ENCODE measurements at places on chromosomes 2 and 18.

DNA sequence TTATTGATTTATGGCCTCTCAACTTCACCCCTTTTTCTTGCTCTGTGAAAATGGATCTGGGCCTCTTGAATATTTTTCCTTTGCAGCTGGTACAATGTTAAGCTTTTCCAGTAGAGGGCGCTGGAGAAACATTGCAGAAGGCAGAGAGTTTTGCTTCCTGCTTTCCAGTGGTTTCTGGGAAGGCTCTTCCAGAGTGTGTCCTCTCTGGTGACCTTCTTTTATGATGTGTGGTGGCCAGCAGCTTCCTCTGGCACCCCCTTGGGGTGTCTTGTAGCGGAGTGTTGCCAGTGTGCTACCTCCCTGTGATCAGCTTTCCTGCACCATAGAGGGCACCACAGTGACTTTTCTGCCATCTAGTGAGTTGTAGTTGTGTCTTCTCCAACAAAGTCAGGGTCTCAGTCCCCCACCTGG, 25.4 kb upstream of the MGAT5 start:
- no peak for DNase-seq

DNA sequence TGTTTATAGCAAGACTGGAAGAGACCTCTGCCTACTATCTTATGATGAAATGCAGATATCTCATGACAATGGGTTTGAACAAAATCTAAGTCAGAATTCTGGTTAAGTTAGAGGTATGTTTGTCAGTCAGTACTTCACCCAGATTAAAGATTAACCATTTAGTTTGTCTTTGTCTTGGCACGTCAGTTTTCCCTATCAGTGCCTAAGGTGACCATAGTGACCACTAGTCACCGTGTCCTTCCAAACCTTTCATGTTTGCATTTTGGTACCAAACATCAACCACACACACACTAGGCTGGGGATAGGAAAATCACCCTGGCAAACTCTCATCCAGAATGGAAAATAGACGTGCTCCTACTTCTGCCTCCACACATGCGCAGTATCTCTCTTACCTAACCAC, 248.9 kb downstream of the PIEZO2 start:
- no peak for DNase-seq

DNA sequence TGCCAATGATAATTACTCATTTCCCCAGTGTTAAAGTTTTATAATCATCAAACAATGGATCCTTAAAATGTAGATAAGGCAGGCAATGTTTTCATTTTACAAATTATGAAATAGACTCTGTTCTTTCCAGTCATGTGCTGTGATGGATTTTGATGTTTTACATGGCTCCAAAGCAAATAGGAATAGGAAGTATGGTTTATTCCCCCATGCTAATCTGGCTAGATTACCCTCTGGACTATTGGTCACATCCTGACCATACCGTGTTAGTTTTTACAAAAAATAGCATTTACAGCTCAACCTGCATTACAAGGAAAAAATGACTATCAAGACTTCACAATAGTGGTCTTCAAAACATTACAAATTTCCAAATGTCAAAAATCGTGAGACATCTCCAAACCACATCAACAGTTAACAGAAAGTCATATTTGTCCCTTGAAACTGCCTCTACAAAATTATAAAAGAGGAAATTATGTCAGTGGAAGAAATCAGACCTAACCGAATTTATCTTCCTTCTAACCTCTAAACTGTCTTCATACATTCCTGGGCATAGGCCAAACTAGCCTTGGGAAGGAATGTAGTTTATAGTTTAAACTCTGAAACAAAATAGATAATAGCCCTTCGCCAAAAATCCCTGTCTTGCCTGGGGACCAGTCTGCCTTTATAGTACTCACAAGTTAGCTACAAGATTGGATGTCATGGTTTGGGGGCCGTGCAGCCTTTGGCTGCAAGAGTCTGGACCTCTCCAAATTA, 1941.2 kb upstream of the CELF4 start:
- DNase-seq: no peak

GRCh38 chr2:217398860-217399259, 539.0 kb upstream of the TNP1 start:
- no peak for DNase-seq

- no peak for DNase-seq
These were observed 41.2 kb downstream of the TAF1B start for GRCh38 chr2:9884436-9884835.

- DNase-seq: no peak
These were observed 215.1 kb downstream of the DYSF start for GRCh38 chr2:71668326-71669057.

GRCh38 chr18:11073971-11074370, 75.4 kb downstream of the PIEZO2 start:
- no peak for DNase-seq

- no peak for DNase-seq
These were observed 9.3 kb downstream of the PAX3 start for GRCh38 chr2:222289278-222290160.
